Vagina (tissue), 2 donors: ENCODE measurements at places on chromosomes 13 and 19. TPM values are rescaled to one million over a fixed set of nuclear protein-coding genes. Genes with fewer than 3 reads are reported as not detected.

The DCT gene
- total RNA-seq = not detected

The MAP2K7 gene
- 26.8 TPM for total RNA-seq

The GJB6 gene
- total RNA-seq = 121 TPM

The ZSWIM9 gene
- total RNA-seq = 5.4 TPM

The GJA3 gene
- total RNA-seq = not detected

The METTL21C gene
- not detected for total RNA-seq

The NLRP11 gene
- not detected for total RNA-seq

The ZC3H13 gene
- 30.2 TPM for total RNA-seq

The ZNF600 gene
- total RNA-seq = 13.0 TPM

The KLK12 gene
- 4.2 TPM for total RNA-seq

The SBSN gene
- 162 TPM for total RNA-seq

The NEK5 gene
- 0.98 TPM for total RNA-seq

The SHISA2 gene
- not detected for total RNA-seq

The MYO16 gene
- 0.49 TPM for total RNA-seq

The GPR18 gene
- not detected for total RNA-seq

The PDX1 gene
- total RNA-seq = not detected

The RFPL4A gene
- total RNA-seq = not detected

The BEST2 gene
- 1.2 TPM for total RNA-seq

The GARIN5B gene
- not detected for total RNA-seq
